Hematopoietic multipotent progenitor cell treated with erythropoietin and hydrocortisone succinate and interleukin-3 and kit ligand, for 15 days (in vitro differentiated cells): ENCODE measurements at places on chromosomes 7 and 10.

- no peak for DNase-seq
Observed at GRCh38 chr10:128517167-128517566, 390.9 kb upstream of the MKI67 start.

- DNase-seq = no peak
Observed at GRCh38 chr10:69574571-69574978, 1.4 kb upstream of the NEUROG3 start.

DNA sequence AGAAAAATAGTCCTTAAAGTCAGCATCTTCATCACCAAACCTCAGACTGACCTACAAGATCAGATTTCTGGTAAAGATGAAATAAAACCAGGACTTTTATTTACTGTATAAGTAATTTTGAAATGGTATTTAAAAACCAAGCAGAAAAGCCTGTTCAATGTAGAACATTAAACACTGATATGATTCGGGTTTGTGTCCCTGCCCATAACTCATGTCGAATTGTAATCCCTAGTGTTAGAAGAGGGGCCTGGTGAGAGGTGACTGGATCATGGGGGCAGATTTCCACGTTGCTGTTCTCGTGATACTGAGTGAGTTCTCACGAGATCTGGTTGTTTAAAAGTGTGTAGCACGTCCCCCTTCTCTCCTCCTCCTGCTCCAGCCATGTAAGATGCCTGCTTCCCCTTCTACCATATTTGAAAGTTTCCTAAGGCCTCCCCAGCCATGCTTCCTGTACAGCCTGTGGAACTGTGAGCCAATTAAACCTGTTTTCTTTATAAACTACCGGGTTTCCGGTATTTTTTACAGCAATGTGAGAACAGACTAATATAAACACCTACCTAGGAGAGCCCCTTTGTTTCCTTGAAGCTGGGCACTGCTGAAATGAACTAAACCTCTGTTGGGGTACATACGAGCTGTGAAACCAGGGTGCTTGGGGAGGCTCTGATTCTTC, 120.1 kb downstream of the KMT2E start:
- no peak for DNase-seq

GRCh38 chr10:59060852-59061251, 115.6 kb upstream of the PHYHIPL start:
- no peak for DNase-seq

DNA sequence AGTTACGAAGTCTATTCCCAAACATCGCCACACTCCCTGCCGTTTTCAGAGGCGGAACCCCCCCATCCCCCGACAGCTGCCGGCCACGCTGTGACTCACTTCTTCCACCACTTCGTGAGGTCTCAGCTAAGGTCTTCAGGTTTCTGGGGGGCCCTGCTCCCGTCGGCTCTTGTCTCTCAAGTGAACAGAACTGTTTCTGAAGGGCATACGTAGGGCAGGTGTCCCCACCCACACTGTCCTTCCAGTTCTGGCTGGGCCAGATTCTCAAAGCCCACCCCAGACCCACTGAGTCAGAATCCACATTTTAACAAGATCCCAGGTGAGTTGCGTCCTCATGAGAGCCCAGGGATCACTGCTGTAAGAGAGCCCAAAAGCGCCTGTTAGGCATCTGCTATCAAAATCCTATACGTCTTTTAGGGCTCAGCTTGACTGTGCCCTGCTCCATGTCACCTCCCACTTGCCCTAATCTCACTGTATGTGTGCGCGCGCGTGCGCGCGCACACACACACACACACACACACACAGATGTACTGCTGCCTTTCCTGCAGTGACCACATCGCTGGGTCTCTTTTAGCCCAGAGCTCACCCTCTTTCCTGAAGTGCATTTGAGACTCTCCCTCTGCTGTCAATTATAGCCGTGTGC, 78.8 kb downstream of the PROSER2 start:
- no peak for DNase-seq

GRCh38 chr7:89129600-89130375, 334.3 kb upstream of the TEX47 start:
- DNase-seq = no peak

GRCh38 chr7:66958538-66959350, 36.6 kb downstream of the SBDS start:
- DNase-seq = no peak

DNA sequence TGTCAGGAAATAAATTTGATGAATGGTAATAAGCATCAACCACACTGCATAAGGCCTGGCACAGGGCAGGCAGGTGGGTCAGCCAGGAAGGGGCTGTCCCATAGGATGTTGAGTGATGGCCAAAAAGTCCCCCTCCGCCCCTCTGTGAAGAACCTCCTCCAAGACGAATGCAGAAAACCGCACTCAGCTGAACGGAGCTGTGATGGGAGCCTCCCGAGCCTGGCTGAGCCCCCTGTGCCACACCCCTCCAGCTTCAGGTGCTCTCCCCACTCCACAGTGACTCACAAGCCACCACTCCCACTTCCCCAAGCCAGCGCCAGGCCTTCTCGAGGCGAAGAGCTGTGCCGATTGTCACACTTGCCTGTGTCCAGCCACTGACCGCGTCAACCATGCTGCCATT, 184.2 kb downstream of the MAD1L1 start:
- DNase-seq = no peak

- no peak for DNase-seq
Observed at GRCh38 chr10:123148414-123149161, 652 bp downstream of the HMX2 start.

DNA sequence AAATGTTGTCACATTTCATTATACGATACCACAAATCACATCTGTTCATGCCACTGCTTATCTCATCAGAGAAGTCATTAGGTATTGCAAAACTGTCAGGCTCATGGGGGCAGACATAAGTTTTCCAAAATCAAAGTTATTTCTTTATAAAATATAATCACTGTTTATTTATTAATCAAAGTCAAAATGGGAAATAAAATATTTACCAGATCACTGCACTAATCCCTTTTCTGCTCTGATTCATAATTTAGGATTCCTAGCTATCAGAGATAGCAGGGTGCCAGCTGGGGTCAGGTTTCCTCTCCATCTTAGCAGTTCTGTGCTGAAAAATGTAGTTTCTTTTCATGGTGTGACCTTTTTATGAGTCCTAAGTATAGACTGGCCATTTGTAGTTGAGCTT, 117.7 kb upstream of the LANCL2 start:
- DNase-seq = no peak

- no peak for DNase-seq
Observed at GRCh38 chr7:137360087-137360679, 16.6 kb upstream of the PTN start.

DNA sequence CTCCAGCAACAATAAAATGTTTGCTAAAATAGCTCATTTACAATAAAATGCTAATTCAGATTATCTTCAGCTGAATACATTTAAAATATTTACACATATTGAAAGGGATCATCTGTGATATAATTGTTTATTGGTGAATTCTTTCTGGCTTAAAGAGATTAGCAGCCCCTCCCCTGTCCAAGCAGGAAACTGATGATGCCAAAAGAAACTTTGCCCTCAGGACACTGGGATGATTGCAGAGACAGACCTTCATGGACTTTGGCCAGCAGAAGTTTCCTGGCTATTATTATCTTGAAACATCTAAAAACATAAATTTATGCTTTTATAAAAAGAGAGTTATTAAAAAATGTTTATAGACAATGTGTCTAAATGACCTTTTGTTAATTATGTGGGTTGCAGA, 764.9 kb upstream of the MBL2 start:
- DNase-seq = no peak

- DNase-seq = no peak
Observed at GRCh38 chr10:70060389-70060788, 7.7 kb downstream of the MACROH2A2 start.

DNA sequence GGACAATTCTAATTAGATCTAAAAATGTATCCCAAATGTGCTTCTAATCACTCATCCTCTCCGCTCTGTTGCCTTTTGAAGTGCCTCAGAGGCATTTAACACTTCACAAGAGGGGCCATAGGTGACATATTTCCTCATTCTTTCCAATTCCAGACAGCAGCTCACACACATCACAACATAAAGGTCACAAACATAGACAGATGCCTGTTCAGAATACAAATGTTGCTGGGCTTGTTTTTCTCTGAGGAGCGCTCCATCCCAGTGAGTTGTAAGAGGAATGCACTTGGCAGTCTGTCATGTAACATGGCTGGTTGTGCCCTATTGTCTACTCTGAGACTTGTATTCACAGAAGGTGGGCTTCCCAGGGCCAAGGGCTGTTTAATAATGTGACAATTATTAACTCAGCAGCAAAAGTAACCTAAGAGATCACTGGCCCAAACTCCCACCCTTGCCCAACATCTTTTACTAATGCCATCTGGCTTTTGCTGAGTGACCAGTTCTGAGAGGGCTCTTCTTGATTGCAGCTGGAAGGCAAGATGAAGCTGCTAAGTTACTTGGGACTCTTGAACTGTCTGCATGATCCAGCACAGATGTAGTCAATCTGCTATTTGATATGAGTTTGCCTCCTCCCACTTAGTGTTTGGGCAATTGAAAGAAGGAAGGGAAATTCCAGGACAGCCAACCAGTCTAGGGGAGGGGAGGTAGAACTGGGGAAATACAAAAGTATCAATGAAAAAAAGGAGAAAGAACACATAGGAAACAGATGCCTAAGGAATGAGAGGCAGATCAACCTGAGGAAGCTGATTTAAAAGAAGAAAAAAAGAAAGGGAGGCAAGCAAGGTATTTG, 13.6 kb downstream of the PON2 start:
- no peak for DNase-seq

DNA sequence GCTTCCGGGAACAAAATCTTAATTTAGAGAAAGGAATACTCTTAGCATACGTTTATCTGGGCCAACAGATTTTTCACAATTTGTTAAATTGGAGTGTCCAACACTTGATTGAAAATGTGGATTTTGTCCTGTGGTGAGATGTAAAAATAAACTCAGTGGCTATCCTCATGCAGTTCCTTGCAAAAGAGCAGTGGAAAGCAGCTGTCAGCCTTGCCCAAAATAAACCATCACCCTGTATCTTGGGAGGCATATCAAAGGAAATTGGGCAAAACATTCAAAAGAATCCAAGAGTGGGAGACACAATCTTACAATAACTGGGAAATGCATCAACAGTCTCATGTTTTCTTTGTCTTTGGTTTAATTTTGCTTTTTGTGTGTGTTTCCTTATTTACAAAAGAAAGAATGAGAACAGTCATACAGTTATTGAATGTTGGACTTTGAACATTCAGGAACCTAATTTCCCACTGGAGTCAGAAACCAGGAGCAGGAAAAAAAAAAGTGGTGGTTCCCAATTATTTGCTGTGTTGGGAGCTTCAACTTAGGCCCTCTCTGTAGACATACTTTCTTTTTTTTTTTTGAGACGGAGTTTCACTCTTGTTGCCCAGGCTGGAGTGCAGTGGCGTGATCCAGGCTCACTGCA, 44.4 kb upstream of the DGKI start:
- no peak for DNase-seq

GRCh38 chr10:14397066-14397465, 66.3 kb upstream of the FRMD4A start:
- DNase-seq = no peak

DNA sequence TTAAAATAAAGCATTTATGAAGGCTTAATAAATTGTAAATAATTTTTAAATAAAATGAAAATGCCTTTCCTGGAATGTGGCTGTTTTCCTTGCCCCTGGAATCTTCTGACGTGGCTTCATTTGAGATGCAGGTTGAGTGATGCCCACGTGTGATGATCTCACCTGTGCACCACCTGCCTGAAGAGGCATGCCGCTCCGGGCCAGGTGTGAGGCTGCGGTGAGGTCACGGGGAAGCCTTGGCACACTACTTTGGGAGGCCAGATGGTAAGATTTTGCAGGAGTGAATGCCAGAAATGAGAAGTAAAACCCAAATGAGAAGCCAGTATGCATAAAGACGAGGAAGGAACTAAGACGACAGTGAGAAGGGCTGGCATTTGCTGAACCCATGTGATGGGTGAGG, 36.2 kb downstream of the GOT1 start:
- DNase-seq = no peak

GRCh38 chr10:13944823-13945222, 358.1 kb downstream of the PRPF18 start:
- no peak for DNase-seq

DNA sequence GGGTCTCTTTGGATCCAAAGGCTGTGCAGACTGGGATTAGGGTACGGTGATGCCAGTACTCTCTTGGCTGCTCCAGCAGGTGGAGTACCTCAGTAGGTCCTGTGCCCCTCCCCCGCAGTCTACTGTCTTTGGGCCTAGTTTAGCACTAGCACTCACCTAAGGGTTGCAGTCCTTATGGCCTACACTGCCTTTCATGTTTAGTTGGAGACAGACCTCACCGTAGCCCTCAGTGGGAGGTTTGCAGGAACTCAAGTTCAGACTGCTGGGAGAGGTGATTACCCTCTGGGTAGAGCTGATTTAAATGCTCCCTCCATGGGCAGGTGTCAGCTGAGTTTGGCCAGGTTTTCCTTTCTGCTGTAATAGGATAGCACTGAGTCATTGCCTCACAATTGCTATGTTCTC, 210.8 kb upstream of the TMEM196 start:
- no peak for DNase-seq
